ENCODE measurements at places on chromosomes 2 and 18.

DNA sequence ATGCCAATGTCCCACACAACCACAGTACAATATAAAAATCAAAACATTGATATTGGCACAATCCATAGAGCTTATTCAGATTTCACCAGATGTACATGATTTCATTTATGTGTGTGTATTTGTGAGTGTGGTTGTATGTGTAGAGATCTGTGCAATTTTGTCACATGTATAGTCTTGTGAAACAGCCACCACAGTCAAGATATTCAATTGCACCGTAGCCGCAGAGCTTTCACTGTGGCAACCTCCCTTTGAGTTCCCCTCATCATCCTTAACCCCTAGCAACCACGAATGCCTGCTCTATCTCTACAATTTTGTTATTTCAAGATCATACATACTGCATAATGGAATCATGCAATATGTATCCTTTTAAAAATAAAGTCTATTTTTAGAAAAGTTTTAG, 391.3 kb downstream of the SETBP1 start:
- DNase-seq = no peak

DNA sequence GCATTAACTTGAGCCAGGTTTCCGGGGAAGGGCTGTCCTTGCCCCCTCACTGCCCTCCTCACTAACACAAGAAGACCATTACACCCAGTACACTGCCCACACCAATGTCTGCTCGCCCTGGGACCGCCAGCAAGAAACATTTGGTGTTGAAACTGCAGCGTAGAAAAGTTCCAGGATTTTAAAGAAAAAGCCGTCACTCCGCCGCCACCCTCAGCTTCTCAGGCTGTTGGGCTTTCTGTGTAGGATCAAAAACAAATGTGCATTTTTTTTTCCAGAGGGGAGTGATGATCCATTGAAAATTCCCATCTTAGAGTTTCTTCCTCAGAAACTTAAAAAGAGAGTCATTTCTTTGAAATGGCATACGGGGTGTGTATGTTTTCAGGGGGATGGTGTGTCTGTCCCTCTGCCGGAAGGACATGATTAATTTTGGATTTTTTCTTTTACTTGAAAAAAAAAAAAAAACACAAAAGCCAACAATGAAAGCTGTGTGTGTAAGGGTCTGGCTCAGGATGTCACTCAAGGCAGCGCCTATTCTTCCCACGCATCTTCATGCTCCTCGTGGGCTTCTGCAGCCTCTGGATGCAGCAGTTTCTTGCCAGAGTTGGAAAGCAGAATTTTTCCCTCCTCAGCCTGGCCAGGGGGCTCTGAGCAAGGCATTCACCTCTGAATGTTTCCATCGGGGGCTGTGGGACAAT, 184.9 kb downstream of the GLI2 start:
- DNase-seq = no peak

DNA sequence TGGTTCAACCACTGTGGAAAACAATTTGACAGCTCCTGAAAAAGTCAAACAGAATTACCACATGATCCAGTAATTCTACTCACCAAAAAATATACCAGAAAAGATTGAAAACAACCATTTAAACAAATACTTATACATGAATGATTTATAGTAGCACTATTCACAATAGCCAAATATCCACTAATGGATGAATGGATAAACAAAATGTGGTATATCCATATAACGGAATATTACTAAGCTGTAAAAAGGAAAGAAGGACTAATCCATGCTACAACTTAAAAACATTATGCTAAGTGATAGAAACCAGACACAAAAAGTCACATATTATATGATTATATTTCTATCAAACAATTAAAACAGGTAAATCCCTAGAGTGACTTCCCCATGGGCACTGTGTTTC, 131.5 kb downstream of the SPOPL start:
- DNase-seq = no peak

- DNase-seq = no peak
Observed at GRCh38 chr2:129887688-129888266, 91.7 kb upstream of the RAB6C start.

- no peak for DNase-seq
Observed at GRCh38 chr2:166900700-166901099, 12.4 kb downstream of the XIRP2 start.

DNA sequence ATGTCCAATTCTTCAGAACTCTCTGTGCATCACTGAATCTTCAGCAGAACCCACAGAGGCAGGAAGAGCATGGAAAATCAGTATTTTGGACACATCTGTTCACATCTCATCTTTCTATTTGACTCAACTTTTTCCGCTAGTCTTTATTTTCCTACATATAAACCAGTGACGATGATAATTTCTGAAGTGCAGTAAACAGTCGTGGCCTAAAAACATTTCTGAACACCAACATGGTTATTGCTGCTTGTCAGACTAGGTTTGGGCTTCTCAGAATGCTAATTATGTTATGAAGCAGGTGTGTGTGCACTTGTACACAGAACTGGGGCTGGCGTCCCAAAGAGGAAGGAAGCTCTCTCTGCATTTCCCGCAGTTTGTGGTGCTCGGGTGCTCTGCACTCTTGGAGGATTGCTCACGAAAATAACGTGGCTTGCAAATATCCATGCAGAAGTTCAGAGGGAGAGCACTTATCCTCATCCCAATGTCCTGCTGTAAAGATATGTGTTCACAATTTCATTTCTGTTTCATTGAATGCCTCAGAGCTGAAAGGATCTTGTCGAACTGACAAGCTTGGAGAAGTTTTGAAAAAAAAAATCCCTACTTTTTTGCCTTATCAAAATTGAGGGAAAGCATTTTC, 50.8 kb downstream of the EDAR start:
- DNase-seq = no peak

GRCh38 chr2:70975237-70975636, 3.2 kb upstream of the ANKRD53 start:
- no peak for DNase-seq

GRCh38 chr2:121098556-121098955, 186.4 kb downstream of the TFCP2L1 start:
- no peak for DNase-seq

Data from stimulated activated CD4-positive, alpha-beta T cell treated with anti-CD3 and anti-CD28 coated beads, Interleukin-4, amount 100 ng/mL, for 1 hour (primary cell).